ENCODE measurements at places on chromosomes 2 and 18.

- DNase-seq = no peak
Measured at GRCh38 chr2:28695245-28695647, 56.4 kb upstream of the PPP1CB start.

- DNase-seq = no peak
Measured at GRCh38 chr2:69046221-69046662, 33.3 kb downstream of the ANTXR1 start.

- DNase-seq = no peak
Measured at GRCh38 chr2:160257041-160257742, 57.1 kb upstream of the ITGB6 start.

- no peak for DNase-seq
Measured at GRCh38 chr2:223865124-223865523, 27.7 kb upstream of the AP1S3 start.

DNA sequence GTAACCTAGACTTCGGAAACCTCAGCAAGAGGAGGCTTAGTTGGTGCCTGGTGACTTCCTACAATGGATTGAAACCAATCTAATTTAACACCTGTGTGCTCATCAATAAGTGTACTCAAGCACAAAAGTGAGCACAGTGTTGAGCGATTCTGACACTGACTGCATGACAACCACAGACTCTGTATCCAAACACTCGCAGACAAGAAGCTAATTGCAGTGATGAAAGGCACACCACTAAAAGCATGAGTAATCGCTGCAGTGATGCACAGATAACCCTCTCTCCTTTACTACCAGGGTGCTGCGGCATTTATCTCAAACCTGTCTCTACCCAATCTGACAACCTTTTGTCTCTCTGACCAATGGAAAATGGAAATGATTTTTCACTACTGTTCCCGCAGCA is 168.1 kb downstream of the AFF3 start:
- DNase-seq = no peak

DNA sequence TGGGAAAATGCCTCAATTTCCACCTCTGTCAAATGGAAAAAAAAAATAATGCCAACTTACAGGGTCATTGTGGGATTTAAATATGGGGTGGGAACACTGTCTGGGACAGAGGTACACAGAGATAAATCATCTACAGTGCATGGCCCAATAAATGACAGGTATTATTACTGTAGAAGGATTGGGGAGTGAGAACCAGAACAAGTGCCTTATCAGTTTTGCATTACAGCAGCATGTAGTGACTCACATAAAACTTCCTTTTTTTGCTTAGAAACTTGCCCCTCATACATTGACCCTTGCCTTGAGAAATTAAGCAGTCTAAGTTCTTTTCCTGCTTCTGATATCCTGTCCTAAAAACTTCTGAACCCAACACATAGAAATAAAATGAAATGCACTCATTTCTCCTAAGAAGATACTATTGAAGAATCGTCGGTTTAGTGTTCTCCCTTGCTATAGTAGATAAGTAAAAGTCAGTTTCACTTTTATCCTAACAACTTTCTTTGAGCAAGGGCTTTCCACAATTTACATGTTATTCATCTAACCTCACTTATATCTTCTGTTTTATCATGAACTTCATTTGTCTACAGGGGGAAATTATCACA is 121.0 kb upstream of the HAAO start:
- no peak for DNase-seq

GRCh38 chr2:15092691-15093090 is 460.2 kb downstream of the LRATD1 start:
- no peak for DNase-seq

DNA sequence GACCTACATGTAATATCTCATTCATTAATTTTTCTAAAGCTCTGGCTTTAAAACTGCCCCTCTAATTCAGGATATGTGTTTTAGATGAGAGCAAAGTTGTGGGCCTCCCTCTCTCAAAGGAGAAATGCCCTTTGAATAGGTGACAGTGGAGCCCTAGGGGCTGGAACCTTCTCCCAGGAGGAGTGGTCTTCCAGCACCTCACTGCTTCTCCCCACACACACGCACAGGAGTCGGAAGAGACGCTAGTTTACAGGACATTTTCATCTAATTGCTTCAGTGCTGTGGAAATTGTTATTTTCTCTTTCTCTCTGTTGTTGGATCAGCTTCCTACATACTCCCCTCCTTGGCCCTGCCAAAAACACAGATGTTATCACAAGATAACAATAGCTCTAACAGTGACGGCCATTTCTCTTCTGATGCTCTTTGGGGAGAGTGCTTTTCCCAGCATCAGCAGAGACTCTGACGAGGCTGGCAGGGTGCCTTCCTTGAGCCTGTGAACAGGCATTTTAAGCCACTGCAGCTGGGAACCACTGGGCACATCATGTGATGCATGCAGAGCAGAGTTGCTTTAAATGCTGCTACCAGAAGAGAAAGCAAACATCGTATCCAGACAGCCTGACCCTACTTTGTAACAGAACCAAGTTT is 209.4 kb upstream of the SP5 start:
- DNase-seq = no peak

DNA sequence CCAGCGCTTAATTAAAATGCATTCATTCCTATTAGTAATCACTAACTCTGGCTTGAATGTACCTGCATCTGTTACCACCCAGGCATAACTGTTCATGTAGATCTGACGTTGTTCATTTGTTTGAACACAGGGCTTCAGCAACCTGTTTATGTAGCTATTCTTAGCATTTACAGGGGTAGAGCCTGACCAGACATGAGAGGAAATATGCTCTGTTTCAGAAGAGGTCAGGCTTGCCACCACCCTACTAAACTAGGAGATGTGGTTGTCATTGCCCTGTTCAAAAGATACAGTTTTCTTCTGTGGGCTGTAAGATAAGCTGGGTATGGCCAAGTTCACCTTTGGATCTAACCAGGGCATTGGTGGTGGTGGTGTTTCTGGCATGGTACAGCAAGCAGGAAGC is 8.8 kb downstream of the MGAT5 start:
- DNase-seq = no peak

DNA sequence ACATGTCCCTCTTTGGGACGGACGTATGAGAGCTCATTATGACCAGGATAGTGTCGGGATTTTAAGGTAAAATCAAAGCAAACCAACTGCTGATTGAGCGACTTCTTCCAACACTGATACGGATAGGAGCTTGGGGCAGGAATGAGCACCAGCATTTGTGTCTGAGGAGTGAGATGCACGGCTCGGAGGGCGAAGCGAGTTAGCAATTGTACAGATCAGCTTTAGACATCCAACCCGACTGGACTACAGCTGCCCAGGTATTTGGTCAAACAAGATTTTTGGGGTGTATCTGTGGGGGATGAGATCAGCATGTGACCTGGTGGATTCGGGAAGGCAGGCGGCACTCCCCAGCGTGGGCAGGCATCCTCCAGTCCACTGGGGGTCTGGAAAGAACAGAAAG is 76.1 kb downstream of the NDUFA10 start:
- no peak for DNase-seq

DNA sequence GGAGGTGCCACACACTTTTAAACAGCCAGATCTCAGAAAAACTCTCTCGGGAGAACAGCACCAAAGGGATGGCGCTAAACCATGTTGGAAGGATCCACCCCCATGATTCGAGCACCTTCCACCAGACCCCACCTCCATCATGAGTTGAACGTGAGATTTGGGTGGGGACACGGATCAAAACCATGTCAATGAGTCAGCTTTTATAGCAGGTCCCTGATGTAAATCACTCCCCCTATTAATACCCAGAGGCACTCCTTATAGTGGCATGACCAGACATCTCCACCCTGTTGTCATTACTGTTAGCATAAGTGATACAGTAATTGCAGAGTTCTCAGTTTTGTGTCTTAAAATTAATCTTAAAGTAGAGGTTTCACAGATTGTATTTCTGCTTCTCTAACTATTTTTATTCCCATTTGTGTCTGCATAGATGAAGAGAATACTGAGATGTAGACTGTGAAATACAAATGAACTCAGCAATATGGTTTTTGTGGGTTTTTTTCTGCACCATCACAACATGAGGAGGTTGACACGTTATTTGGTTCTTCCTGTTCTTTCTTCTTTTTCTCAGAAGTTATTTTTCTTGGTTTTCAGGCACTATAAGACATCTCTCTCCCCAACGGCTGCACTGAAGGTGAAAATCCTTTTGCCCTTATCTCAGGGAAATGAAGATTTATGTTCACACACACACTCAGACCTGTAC is 218.2 kb downstream of the ARL4C start:
- no peak for DNase-seq

GRCh38 chr2:11483806-11484617 is 18.1 kb upstream of the E2F6 start:
- DNase-seq = no peak

- no peak for DNase-seq
Measured at GRCh38 chr2:199895406-199895805, 15.7 kb upstream of the C2orf69 start.

DNA sequence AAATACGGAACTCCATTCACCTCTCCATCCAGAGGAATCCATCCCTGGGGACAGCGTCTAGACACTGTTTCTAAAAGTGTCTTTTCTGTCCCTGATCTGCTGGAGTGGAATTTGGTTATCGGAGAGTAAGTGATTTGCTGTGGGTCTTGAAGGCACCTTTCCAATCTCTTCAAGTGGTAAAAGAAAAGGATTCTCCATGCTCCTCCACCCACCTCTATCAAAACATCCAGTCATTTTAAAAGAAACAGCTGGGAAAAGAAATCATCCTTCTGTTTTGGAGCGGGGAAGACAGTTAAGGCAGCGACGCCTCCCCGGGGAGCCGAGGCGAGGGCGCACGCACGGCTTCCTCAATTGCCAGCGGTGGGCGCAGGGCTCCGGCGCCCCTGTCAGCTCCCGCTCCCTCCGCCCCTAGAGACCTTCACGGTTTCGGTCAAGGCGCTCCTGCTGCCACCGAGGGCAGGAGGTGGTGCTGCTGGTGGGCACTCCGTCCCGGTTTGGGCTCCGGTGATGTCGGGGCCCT is 547 bp downstream of the SLC35F5 start:
- no peak for DNase-seq

GRCh38 chr18:58321986-58322385 is 278.0 kb downstream of the NEDD4L start:
- DNase-seq = peak; percentile 19

GRCh38 chr2:70123051-70123828 is 36.0 kb downstream of the PCBP1 start:
- DNase-seq = no peak

GRCh38 chr2:36337354-36337753 is 18.2 kb upstream of the CRIM1 start:
- no peak for DNase-seq

- no peak for DNase-seq
Measured at GRCh38 chr2:16475986-16476567, 189.6 kb downstream of the CYRIA start.

DNA sequence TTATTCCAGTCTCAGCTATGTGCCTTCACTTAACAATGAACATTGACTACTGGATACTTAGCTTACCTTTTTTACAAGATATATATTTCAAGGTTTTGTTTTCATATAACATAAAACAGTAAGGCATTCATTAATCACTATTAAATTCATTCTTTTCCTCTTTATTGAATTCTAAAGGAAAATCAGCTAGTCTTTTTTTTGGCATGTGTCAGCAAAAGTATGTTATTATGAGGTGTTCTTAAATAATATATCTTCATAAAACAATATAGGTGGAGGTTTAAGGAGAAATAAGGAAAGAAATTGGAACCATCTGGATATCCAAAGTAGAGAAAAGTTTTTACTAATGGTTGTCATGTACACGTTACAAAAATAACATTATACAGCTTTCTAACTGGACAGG is 472.6 kb downstream of the ARHGAP15 start:
- no peak for DNase-seq

DNA sequence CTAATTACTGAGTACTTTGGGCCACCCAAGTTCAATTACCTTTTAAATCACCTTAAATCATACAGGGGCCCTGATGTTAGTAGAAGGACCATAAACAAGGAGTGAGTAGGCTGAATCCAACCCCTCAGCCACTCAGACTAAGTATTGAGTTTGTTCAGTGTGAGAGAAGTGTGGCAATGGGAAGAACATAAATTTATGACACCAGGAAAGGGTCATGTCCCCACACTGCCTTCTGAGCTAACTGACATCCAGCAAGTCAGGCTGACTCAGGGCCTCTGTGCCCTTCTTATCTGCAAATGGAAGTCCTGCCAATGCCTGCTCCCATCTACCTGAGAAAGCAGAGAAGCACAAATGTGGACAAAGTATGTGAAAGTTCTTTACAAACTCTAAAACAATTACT is 12.9 kb downstream of the PLEKHM3 start:
- DNase-seq = no peak

DNA sequence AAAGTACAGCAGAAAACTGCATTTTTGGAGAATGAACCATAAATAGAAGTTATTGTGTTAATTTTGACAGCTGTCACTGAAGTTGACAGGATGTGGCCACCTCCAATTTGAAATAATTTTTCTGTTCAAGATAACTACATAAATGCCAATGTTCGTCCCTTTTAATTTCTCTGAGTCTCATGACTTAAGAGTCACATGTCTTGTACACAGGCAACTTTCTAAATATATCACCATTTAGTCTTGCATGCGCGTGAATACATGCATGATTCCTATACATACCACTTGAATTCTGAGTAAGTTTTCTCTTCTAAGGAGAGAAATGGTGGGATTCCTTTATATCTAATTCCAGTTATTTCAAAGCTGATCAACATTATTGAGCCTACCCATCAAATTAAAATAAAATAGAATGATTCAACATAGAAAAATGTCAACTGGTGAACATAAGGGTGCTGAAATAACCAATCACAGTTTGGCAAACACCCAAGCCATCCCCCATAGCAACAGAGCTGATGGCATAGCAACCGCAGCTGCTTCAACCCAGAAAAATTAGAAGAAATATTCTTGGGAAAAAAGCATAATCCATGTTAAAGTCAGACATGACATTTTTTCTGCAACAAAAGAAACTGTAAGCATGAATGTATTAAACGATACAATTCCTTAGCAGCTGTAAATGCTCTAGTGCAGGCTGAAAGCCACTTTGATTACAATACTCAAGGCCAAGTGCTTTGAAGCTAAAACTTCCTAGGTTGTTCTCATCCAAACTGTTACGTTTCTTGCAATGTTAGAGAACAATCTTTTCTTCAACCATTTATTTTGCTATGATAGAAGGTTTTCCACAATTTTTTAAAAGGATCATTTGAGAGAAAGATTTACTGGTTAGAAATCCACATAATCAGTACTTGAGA is 282.7 kb downstream of the DLGAP1 start:
- no peak for DNase-seq

DNA sequence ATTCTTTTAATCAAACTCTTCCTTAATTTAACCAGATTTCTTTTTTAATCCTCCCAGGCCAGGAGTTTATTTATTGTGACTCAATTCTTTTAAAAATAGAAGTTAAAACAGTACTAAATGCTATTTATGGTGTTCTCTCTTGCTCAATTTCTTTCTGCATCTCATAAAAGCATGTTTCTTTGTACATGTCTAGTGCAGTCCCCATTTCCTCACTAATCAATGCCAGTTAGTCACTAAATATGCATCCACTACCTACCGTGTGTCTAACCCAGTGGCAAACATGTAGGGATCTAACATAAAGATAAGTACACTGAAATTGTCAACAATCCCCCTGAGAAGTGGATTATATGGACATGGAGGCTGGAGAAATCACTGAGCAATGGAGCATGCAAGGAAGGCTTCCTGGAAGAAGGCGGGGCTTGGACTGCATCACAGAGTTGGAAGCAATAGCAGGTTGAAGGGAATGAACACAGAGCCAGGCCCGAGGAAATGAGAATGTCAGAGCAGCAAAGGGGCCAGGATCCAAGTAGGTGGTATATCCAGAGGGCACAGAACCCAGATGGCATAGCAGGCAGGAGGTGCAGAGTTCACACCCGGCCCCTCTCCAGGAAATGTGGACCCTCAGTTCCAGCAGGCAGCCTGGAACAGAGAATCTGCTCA is 105.3 kb upstream of the FOSL2 start:
- DNase-seq = no peak

GRCh38 chr2:231117148-231117547 is 7.7 kb downstream of the HTR2B start:
- DNase-seq = no peak
